Effector CD4-positive, alpha-beta T cell (primary cell): ENCODE measurements at places on chromosomes 12 and 14.

- no peak for DNase-seq
Measured at GRCh38 chr12:78087363-78087675, 256.6 kb downstream of the NAV3 start.

DNA sequence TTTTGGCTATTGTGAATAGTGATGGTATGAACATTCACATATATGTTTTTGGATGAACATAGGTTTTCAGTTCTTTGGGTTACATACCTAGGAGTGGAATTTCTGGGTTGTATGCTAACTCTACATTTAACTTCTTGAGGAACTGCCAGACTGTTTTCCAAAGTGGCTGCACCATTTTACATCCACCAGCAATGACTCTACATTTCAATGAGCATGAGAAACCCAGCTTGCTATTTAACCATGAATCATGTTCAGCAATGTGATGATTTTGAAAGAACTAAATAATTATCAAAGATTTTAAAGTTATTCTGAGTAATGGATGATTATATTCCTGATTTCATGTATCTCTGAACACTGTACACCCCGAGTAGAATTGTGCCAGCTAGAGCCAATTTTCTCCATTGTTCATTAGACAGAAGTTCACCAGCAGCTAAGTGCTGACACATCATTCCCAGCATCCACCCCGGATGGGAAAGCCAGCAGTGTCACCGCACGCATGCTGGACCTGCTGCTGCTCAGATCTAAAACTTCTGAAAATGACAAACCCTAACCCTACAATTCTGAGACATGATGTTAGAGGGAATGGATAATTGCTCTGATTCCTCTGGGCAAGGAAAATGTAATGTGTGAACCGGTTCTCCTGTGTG, 13.3 kb upstream of the ANAPC5 start:
- no peak for DNase-seq

DNA sequence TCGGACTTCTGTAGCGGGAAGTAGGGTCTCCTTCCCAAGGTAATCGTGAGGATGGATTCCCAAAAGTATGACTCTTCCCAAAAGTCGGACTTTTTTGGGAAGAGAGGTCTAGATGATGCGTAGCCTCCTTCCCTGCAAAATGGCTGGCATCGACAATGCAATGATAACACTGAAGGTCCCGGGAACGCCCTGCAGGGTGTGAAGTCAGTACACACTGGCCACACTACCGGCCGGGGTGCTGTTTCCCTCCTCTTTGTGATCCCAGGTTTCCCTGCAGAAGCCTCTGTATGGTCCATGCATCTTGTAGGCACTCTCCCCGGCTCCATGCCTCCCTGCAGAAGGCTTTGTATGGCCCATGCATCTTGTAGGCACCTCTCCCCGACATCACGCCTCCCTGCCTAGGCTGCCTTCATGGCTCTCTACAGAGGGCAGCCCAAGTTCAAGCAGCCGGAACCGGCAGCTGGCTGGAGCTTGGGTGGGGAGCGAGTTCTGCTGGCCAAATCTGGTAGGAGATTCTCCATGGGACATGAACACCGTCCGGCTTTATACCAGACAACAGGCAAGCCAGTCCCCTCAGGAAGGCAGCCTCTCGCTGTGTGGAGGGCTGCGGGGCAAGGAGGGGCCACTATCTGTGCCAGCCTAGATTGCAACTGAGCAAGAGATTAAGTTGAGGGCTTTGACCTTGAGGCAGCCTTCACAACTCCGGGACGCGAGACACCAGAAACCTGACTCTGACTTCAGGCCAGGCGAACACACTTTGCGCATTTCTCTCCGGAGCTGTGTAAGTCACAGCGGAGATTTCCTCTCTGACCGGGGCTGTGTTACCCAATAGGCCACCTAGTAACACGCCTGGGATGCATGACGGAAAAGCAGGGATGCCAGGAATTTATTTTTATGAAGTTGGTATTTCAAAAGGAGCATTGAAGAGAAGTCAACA, 23.5 kb downstream of the FZD10 start:
- DNase-seq, result no peak

GRCh38 chr12:34396006-34396860, 373.9 kb downstream of the ALG10 start:
- peak; percentile 1 for DNase-seq

DNA sequence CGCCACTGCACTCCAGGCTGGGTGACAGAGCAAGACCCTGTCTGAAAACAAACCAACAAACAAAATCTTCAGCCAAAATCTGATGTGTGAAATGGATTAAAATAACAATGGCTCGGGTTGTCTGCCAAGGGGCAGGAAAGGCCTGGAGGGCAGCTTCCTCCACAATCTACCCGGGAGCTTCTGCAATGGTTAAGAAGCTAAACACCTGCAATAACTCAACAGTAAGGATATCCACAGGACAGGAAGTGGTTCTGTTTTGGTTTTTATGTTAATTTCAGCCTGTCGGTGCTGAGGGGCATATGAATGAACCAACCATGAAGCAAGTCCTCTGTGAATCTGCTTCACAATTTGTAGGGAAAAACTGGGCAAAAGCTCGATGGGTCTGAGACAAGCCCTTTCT, 34.4 kb downstream of the RAD52 start:
- DNase-seq, result no peak

- DNase-seq, result no peak
Measured at GRCh38 chr14:70392676-70393075, 24.2 kb downstream of the SYNJ2BP start.

DNA sequence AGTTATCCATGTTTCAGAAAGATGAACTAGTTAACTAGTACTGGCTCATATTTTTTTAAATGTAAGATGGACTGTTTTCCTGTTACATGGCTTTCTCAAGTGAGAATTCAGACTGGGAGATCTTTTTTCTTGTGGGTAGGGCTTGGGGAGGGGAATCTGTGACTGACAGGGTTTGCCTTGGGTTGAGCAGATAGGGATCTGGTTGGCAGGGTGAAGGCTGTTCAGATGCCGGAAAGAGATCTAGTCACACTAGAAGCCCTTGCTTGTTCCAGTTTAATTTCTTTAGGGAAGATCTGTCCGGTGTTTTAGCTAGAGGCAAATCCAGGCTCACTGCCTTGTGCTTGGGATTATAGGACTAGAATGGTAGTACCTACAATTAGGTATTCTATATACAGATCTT, 63.2 kb downstream of the FBXO33 start:
- no peak for DNase-seq

GRCh38 chr14:65167072-65167645, 64.8 kb upstream of the MAX start:
- DNase-seq, result no peak

GRCh38 chr14:48035836-48036235, 360.4 kb upstream of the MDGA2 start:
- DNase-seq, result no peak

DNA sequence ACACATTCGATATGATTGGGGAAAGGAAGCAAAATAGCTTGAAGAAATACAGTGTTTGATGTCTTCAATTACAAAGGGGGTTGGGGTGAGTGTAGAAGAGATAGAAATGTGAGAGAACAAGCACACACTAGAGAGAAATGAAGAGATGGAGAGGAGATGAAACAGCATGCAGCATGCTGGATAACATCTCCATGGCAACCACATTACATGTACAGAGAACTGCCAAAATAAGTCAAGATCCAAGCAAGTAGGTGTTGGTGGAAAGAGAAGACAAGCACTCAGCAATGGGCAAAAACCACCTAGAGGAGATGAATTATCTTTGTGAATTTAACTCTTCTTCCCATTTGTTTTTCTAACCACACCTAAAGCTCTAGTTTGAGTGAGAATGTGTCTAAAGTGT, 289.8 kb downstream of the GRIN2B start:
- DNase-seq, result no peak

- no peak for DNase-seq
Measured at GRCh38 chr14:44662250-44662891, 155.3 kb upstream of the FSCB start.

- no peak for DNase-seq
Measured at GRCh38 chr14:102518063-102518648, 8.6 kb upstream of the ANKRD9 start.

- DNase-seq, result peak; percentile 69
Measured at GRCh38 chr12:124767066-124767821, 96.4 kb downstream of the SCARB1 start.

- DNase-seq, result no peak
Measured at GRCh38 chr14:62689733-62690132, 355.5 kb downstream of the KCNH5 start.

DNA sequence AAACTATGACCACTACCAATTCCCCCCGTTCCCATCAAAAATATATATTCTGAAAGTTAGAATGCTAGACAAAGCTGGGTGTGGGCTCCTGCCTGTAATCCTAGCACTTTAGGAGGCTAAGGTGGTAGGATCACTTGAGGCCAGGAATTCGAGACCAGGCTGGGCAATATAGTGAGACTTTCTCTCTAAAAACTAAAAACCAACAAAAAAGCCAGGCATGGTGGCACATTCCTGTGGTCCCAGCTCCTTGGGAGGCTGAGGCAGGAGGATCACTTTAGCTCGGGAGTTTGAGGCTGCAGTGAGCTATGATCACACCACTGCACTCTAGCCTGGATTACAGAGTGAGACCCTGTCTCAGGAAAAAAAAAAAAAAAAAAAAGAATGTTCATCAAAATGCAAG, 48.8 kb upstream of the COL2A1 start:
- no peak for DNase-seq

- no peak for DNase-seq
Measured at GRCh38 chr12:6435961-6436715, 8.6 kb upstream of the CD27 start.

DNA sequence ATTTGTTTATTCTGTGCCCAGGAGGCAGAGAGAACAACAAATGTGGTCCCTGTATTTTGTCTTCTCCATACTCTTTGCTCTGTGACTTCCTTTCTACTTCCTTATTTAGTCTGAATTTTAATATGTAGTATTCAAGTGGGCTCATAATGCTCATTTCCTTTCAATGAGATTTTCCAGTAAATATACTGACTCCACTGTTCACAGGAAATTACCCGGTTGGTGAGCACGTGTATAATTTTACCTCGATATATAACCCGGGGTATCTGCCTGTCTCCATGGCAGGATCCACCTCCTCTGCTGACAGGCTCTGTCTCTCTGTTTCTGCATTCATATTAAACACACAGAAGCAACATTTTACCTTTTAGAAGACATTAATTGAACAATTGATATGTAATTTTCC, 166.0 kb downstream of the SLC38A4 start:
- no peak for DNase-seq

DNA sequence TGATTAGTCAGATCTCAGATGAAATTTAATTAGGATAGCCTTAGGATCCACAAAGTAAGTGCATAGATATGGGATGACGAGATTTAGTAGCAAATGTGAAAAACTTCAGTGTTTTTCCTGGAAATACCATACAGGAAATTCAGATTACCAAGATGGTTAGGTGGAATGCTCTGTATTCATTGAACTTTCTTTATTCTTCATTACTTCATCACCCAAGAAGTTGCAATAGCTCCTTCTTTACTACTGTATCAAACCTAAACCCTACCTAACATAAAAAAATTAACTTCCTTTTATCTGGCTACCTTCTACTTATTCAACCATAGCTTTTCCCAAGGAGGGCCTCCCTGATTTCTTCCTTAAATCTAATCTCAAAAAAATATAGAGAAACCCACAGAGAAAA, 100.4 kb downstream of the TTC6 start:
- DNase-seq, result no peak

- DNase-seq, result no peak
Measured at GRCh38 chr12:46435625-46436024, 63.1 kb upstream of the SLC38A2 start.

- no peak for DNase-seq
Measured at GRCh38 chr12:94175763-94176668, 27.6 kb downstream of the PLXNC1 start.

DNA sequence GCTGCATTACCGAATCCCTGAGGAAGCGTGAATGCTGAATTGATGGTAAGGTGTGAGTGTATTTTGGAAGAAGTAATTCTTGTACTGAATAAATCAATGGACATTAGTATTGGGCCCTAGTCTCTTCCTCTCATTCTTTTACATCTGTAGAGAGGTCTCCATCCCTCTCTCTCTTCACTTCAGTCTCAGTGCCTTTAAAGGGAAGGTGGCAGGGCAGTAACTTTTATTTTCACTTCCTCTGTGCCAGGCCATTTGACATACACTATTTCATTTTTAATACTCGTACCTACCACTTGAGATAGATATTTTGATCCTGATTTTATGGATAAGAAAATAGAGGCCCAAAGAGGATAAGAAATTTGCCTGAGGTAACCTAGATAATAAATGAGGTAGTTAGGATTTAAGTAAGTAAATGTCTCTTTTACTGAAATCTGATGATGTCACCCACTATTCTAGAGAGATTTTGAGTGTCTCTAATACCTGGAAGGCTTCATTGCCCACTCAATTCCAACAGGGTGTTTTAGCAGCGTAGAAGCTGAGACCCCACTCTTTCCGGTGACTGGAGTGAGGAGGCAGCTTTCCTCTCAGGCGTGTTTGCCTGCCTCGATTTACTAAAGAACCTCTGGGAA, 177.9 kb upstream of the PRICKLE1 start:
- no peak for DNase-seq

DNA sequence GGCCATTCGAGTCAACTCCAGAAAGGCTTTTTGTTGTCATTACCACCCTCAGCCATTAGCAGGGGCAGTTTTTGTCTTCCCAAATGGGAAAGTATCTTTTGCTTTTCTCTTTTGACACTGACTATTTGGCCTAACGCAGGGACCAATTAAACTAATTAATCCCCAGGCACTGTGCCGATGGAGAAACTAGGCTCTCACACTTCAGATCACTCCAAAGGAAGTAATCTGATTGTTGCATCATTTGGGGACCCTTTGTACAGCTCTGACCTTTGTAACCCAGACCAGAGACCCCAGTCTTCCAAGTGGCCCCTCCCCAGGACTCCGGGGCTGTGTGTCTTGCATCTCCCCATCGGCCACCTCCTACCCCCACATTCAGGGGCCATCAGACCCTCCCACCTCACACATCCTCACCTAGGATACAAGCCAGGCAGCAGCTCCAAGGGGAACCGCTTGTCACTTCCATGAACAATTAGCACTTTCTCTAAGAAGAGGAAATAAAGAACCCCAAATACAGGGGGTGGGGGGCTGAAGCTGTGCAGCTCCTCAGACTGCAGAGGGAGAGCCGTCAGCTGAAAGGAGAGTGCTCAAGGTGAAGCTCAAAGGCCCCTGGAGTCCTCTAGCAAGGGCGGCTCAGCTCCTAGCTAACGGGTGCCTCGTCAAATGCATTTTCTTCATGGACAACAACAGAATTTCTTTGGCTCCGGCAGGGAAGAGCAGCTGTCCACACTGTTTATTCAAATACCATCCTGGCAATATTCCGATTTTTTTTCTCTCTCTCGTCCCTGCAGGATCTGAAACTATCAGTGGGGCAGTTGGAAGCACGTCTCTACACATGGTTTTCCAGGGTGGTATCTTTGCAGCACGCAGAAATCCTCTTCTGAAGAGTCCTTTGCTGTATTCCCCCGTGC, 64.3 kb upstream of the DIO3 start:
- no peak for DNase-seq

DNA sequence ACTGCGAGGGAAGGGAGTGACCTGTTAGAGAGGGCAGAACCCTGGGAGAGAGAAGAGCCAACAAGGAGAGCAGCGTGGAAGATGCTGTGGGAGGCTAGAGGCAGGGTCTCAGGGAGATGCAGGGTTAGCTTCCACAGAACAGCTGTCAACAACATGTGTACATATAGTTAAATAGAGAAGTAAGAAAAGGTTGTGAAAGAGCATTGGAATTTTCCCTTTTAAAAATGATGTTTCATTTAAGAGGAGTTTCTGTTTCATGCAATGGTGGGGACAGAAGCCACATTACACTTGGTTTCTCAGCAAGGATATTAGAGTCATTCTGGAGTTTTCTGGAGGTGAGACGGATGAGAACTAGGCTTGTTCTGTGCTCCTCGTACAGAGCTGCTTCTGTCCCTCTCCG, 23.8 kb upstream of the TBC1D30 start:
- DNase-seq, result no peak

GRCh38 chr12:111342376-111342775, 26.5 kb downstream of the PHETA1 start:
- no peak for DNase-seq

- no peak for DNase-seq
Measured at GRCh38 chr12:124205405-124205804, 89.5 kb upstream of the RFLNA start.
